ENCODE measurements at places on chromosomes 13 and 19.

DNA sequence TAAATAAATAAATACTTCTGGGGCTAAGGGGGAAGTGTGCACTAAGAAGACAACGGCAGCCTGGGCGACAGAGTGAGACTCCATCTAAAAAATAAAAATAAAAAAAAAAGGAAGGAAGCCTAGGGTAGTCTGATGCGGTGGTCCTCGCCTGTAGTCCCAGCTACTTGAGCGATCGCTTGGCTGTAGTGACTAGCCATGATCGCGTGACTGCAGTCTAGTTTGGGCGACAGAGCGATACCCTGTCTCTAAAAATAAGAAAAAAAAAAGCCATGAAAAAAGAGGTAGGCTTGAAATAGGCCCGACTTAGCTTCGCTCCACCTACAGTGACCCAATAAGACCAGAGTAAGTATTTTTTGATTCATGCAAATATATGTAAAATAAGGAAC lies 661 bp upstream of the BABAM1 start:
- no peak for DNase-seq

DNA sequence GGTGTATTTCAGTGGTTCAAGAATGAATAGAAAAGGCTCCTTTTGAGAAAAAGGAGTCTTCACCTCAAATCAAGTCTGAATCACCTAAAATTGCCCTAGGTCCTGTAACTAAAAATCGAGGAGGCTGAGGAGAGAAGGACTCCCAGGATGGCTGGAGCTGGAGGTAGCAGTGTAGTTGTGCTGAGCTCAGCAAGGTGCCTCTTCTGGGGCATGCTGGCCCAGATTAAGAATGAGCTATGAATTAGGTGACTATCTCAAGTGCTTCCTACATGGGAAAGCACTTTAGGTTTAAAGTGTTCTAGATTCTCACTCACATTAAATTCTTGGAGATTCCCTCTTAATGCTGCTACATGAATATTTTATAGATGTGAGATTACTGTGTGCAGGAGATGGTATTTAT lies 28.8 kb upstream of the KL start:
- DNase-seq: no peak

- peak; percentile 3 for DNase-seq
These were observed 12.2 kb upstream of the RELB start for GRCh38 chr19:44988896-44989556.

- DNase-seq: no peak
These were observed 3.3 kb upstream of the FFAR2 start for GRCh38 chr19:35444735-35445134.

DNA sequence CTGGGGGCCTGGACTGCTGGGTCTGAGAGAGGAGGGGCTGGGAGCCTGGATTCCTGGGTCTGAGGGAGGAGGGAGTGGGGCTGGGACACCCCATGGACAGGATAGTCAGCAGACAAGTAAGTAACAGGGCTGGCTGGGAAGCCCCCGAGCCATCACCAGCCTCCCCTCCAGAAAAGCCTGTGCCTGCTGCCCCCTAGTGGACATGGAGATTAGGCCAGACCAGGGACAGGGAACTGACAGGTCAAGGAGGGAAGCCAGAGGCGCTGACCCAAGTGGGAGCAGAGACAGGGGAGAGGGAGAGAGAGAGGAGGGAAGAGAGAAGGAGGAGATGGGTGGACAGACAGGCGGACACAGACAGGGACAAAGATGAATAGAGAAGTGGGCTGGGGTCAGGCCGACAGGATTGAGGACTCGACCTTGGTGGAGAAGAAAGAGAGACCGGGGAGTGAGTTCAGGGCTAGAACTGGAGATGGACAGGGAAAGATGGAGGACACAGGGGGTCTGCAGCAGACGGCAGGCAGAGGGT lies 6.7 kb upstream of the ERFL start:
- no peak for DNase-seq

- DNase-seq: no peak
These were observed 19.2 kb downstream of the NECTIN2 start for GRCh38 chr19:44865196-44865767.

DNA sequence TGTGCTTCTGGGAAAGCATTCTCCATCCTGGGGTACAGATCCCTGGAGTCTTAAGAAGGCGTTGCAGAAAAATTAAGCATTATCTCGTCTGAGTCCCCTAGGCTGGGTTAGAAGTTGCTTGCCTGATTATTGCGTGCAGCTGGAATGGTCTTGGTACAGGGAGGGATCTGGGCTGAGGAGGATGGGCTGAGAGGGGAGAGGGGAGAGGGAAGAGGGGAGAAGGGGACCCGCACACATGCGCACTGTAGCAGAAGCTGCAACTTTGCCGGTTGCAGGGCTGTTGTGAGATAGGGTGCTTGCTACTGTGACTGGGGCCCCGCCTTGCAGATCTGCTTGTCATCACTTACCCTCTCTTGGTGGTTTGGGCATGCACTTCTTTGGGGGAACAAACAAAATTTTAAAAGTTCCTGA lies 316.8 kb downstream of the DLEU7 start:
- DNase-seq: no peak

DNA sequence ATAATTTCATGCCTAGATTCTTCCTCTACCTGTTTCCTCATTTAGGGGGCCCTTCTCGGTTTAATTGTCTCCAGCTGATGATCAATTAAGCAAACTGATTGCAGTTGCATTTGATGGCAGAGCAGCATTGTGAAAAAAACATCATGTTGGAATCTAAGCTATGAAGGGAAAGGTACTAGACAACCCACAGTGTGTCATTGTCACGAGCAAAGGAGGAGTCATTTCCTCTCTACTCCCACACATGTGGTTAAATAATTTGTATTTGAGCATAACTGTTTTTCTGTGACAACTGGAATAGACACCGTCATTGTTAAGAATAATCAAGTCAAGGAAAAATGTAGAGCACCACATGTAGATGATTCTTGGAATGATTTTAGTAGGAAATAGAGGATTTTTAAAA lies 240.3 kb downstream of the DCT start:
- no peak for DNase-seq

All from NCI-H2107 (cell line).